ENCODE measurements at places on chromosomes 6 and 20.

DNA sequence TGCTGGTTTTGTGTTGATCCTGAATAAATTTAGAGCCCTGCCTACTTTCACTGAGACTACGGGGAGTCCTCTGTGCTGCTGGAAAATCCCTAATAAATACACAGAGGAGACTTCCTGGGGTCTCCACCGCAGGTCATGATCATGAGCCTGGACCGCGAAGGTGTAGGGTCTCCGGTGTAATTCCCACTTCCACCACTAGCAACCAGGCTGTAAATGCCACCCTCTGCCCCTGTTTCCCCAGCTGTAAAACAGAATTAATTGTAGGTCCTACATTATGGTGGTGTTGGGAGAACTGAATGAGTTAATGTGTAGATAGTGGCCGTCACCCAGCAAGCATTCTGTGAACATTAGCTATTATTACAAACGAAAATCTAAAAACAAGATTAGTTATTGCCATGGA lies 191.6 kb upstream of the THBS2 start:
- DNase-seq = no peak

GRCh38 chr20:38585404-38586180 lies 4.6 kb downstream of the ADIG start:
- DNase-seq = no peak

DNA sequence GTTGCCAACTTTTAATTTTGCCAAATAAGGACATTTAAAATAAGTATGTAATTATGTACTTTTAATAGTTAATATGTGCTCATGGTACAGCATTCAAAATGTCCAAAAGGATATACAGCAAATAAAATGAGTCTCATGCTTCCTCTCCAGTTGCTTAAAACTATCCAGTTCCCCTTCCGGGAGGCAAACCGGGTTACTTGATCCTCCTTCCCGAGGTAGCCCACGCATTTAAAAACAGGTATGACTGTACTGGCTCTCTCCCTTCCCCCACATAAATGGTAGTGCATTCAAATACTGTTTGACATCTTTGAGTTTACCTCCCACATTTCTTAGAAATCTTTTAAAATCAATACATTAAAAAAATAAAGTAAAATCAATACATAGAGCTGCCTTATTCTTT lies 66.4 kb downstream of the PHF20 start:
- DNase-seq = no peak

GRCh38 chr20:9493803-9494202 lies 20.6 kb upstream of the LAMP5 start:
- peak; percentile 21 for DNase-seq

GRCh38 chr6:155040154-155040553 lies 45.0 kb downstream of the TIAM2 start:
- no peak for DNase-seq

DNA sequence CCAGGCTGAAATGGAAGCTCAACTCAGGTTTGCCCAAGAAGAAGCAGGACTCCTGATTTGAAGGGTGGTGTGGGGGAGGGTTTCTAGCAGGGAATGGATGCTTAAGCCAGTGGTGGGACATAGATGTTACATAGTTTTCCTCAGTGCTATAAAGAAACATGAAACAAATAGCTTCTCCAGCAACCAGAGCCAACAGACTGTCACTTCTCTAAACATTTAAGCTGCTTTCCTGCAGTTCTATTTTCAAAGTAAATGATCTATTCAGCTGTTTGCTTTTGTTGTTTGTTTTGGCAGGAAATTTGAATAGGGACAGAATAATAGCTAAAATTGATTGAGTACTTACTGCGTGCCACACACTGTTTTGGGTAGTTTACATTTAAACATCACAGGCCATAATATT lies 169.0 kb downstream of the UST start:
- no peak for DNase-seq

DNA sequence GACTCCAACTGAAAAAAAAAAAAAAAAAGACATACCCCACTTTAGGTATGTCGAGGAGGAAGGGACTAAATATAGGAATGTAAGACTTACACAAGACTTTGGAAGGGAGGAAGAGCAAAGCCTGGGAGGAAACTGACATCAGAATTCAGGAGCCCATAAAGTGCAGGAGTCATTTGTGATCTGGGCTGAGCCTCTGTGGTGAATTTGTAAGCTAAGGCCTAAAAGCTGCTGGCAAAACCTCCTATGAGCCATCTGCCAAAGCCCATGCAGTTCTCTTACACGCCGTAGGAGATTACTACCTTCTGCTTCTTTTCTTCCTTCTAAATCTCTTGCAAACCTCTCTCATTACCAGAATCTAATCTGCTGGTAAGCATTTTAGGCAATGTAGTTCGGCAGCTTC lies 52.0 kb upstream of the THEMIS start:
- DNase-seq = no peak

DNA sequence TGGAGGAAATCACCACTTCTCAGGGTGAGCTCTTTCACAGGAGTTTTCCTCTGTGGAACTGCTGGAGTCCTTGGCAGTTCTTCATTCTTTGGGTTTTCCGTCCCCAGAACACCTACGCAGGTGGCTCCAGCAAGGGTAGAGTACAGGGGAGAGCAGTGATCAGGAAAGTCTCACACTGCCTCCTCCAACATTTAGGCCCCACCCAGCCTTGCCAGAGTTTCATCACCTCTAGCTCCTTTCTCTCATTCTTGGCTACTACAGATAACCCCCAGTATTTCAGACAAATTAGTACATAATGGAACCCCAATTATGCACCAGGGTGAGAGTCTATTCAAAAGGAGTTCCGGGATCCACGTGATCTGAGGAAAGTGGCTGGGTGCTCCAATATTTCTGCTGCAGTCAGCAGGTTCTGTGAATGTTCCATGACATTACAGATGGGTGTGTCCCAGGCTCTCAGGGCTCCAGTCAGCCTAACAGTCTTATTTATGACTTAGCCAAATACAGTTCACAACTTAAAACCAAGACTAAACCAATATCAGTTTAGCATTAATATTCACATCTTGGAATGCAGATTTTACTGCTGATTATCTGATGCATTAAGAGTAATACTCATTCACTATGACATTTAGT lies 44.6 kb downstream of the GPR63 start:
- DNase-seq = no peak

DNA sequence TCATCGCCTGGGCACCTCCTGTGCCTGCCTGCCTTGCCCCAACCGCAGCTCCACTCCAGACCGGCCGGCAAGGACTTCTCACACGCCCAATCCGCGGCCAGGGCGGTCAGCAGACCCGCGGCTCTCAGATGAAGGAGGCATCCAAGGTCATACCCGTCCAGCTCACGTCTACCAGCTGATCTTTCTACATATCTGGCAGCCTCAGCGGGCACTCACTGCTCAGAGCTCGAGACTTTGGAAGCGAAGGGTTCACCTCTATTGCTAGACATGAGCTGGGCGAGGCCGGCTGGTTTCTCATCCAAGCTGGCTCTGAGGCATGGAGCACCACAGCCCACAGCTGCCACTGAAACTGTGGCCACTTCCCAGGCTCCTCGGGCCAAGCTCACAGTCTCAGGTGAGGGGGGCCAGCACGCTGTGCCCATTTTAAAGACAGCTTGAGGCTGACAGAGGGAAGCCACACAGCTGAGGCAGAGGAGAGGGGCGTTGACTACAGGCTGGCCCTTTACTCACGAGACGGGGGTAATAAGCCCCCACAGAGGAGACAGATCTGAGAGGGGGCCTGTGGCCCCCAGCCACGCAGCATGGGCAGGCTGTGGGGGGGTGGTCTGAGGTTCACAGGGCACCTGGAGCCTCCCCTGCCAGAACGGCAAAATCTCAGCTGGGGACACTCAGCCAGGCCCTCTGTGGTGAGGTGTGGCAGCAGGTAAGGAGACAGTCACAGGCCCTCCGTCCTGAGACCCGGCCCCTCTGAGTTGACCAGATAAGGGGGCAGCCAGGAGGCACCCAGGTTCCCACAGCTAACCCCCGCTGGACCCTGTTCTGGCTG lies 2.0 kb downstream of the LAMA5 start:
- no peak for DNase-seq

GRCh38 chr6:34031625-34032383 lies 114.1 kb downstream of the GRM4 start:
- no peak for DNase-seq

GRCh38 chr20:822651-823573 lies 10.6 kb upstream of the FAM110A start:
- DNase-seq = no peak

GRCh38 chr6:138953451-138953850 lies 34.6 kb downstream of the REPS1 start:
- DNase-seq = no peak

DNA sequence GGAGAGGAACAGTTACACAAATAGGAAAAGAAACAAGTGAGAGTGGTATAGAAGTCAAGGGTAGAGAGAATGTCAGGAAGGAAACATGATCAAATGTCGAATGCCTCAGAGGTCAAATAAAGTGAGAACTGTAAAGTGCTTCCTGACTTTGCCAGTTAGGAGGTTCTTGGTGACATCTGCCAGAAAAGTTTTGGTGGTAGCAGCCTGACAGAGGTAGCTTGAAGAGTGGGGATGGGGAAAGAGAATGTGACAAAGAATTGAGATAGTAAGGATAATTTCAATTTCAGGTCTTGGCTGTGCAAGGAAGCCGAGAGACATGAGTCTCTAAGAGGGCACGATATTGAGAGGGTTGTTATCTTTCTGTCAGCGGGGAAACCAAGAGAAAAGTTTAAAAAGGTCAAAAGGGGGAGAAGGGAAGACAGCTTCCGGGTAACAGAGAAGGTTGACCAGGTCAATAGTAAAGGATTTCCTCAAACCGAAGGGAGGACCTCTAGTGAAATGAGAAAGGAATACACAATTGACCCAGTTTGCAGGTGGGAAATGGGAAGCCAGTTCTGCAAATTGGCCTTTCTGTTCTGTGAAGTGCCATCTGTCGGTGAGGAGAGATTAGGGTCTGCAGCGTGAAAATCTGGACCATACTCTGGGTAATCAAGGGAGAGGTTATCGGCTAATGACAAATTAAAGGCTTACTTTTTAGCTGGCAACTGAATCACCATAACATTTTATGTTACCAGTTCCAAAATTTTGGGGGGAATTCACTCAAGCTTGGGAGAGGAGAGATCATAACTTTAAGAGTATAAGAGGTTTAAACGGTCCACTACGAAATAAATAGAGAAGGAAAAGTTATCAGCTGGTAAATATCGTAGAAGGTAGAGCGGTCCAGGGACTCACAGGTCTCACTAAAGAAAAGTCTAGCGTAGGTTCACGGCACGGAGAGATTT lies 973 bp upstream of the BRD2 start:
- DNase-seq = peak; percentile 52

DNA sequence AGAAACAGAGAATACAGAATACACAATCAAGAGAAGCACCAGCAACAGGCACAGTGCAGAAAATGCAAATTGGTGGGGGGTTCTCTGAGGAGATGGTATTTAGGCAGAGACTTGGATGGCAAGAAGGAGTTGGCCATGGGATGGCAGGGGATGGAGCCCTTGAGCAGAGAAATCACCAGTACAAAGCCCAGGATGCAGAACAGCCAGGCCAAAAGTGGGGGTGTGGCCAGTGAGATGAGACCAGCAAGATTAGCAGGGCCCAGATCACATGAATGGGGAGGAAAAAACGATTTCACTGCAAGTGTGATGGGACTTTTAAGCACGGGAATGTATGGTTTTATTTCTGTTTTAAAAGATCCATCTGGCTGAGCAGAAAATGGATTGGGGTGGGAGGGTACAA lies 63.4 kb downstream of the TRAM2 start:
- DNase-seq = no peak

DNA sequence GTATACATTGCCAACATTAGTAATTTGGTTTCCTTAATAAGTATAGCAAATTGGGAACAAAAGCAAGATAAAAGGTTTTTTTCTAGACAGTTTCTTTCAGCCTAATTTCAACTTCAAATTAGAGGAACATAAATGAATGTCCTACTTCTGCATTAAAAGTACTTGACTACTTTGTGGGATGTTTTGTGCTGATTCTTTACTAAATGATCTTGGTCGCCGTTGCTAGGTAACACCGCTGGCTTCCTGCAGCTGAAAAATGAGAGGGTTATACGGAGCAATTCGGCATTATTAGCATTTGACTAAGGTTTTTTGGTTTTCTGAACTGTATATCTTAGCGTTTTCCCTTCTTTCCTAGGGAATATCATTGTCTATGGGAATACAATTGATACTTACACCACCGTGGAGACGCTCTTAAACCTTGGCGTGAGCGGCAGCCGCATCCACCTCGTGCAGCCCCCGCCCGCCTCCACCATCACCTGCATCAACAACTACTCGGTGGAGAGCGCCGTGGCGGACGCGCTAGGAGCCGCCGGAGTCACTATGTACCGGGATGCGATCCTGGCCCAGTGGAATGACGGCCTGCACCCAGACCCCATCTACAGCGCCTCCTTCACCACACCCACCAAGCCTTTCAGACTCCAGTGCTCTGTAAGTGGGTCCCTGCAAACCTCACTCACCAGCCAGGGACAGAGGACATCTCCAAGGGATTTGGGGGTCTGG lies 90.9 kb upstream of the INSM1 start:
- DNase-seq = no peak

GRCh38 chr6:135701426-135701825 lies 150.1 kb upstream of the PDE7B start:
- no peak for DNase-seq

DNA sequence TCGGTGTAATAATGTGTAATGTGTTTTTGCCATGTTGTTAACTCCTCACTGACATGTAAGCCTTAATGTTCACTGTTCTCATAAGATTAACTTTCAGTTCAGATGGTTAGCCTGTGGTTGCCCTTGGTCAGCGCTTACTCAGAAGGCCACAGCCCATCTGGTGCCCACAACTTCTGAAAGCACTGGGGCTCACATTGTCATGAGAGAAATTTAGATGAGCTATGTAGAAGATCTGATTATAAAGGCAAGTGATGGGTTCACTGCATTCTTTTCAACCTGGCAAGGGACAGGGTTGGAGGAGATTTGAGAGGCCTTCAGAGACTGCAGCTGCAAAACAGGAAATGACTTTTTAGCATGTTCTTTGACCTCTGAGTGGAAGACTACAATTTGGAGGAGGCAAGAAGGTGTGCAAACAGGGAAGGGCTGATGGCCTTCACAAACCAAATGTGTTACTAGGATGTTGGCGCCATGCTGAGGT lies 242.3 kb upstream of the SUPT3H start:
- no peak for DNase-seq

DNA sequence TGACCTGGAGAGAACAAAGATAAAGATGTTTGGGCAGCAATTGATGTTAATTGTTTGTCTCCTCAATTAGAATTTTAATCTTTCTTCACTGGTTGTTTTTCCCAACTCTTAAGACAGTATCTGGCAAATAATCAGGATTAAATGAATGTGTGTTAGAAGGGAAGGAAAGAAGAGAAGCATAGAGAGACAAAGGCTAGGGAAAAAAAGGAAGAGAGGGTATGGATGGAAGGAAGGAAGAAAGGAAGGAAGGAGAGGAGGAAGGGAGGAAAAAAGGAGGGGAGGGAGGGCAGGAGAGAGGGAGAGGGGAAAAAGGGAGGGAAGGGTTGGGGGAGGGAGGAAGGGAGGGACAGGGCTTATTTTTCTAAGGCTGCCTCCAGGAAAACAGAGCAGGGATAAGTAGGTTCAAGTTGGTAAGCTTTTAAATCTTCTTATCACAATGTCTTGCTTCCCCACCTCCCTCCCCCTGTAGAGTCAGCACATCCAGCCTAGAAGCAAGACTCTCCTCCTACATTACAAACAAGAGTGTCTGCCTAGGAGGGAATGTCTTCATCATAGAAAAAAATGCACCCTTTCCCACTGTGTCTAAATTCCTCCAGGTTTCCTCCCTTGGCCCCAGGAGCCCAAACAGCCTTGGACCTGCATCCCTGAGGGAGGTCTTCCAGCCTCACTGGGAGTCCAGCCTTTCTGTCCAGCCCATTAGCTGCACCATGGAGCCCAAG lies 447.8 kb upstream of the JARID2 start:
- DNase-seq = no peak

All from stromal cell of bone marrow (primary cell).